ENCODE measurements at places on chromosomes 3 and 15.

- DNase-seq = no peak
Measured at GRCh38 chr3:52068730-52069129, 12.4 kb upstream of the DUSP7 start.

DNA sequence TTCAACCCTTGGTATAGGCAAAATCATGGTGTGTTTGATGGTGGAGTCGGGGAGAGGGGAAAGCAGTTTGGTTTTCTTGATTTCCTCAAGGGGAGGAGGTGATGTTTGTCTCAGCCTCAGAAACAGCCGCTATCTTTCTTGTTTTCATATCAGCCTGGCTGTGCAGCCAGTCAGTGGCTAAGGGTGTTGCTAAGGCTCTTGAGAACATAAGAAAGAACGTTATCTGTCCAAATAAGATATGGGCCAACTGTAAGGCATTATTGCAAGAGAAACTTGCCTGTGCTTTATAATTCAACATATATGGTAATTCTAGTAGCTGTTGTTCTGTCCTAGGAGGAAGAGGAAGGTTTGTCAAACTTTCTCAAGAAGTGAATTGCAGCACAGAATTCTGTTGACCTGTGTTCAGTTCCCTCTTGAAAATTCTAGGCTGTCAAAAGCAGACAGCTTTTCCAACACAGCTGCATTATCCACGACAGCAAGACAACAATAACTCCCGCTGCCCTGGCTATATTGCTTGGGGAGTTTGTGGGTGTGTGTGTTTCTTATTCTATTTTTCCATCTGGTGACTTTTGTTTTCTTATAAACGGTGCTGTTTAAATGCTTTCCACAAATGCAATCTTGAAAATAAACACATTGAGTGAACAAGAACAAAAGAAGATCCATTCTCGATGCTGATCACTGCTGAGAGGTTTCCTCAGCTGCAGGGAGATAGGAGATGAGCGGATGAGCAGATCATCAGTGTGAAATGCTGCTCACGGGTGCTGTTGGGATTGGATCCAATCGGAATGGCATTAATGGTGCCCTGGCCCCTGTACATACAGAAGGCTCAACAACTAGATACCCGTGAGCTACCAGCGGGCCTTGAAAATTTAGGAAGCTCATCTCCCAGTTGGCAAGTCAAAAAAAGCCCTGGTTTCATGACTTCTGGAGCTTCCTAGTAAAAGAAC lies 90.8 kb upstream of the TNFAIP8L3 start:
- no peak for DNase-seq

DNA sequence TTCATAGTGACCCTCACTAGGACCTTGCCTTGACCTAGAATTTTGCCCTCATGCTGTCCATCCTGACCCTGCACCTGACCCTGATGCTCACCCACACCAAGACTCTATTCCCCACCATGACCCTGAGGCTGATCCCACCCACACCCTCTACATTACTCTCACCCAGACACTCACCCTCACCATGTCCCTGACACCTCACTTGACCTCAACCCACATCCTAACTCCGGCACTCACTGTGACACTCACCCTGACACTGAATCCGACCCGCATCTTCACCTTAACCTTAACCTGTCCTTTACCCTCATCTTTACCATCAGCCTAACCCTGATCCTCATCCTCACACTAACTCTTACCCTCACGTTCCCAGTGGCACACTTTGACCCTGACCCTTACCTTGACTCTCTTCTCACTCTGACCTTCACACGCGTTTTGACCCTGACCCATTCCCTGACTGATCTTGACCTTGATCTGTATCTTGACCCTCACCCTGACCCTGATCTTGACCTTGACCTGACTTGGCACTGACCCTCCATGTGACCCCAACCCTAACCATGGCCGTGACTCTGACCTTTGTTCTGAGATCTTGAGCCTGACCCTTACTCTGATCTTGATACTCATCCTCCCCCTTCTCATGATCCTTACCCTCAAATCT lies 22.2 kb upstream of the SLC25A26 start:
- DNase-seq = no peak

GRCh38 chr3:19947549-19948225 lies 790 bp downstream of the RAB5A start:
- peak; percentile 58 for DNase-seq

DNA sequence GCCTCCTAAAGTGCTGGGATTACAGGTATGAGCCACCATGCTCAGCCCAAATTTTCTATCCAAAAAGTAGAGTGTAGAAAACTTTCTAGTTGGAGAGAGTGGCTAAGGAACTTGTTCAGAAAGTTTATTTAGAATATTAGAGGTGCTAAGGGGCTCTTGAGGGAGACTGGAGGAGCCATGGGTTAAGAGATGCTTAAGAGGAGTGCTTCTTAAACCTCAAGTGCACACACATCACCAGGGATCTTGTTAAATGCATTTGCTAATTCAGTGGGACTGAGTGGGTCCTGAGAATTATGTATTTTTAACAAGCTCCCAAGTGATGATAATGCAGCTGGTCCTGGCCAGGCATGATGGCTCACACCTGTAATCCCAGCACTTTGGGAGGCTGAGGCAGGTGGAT lies 29.7 kb upstream of the SLMAP start:
- no peak for DNase-seq

DNA sequence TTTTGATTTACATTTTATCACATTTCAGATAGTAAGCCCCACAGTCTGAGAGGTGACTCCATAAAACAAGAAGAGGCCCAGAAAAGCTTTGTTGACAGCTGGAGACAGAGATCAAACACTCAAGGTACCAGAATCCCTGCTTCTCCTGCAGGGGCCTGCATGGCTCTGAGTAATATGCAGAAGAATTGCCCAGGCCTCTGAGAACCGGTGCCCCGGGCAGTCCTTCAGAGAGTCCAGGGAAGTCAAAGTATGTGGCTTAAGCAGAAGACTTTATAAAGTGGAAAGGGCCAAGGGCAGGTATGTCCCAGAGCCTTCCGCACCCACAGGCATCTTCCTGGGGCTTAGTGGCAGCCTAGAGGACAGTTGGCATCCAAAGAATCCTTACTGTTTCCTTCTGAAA lies 12.8 kb downstream of the ATRIP start:
- DNase-seq = no peak

GRCh38 chr3:184099806-184100686 lies 3.2 kb downstream of the HTR3E start:
- no peak for DNase-seq

GRCh38 chr15:86690566-86690965 lies 610.9 kb downstream of the AGBL1 start:
- DNase-seq = no peak

DNA sequence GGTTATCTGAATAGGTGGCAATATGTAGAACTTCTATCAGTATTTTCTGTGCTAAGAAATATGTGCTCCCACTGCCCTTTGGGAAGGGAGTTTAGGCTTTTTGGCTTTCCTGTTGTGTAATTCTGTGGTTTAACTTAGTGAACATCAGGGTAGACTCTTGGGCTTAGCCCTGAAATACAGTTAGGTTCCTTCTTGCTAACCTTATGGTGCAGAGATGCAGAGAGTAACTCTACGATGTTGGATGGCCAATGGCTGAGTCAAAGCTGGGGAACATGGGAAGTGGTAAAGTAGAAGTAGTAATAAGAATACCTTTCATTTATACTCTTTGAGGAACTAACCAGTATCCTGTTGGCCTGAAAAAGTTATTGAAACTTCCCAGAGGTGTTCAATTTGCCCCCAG lies 80.8 kb upstream of the IL12A start:
- no peak for DNase-seq

DNA sequence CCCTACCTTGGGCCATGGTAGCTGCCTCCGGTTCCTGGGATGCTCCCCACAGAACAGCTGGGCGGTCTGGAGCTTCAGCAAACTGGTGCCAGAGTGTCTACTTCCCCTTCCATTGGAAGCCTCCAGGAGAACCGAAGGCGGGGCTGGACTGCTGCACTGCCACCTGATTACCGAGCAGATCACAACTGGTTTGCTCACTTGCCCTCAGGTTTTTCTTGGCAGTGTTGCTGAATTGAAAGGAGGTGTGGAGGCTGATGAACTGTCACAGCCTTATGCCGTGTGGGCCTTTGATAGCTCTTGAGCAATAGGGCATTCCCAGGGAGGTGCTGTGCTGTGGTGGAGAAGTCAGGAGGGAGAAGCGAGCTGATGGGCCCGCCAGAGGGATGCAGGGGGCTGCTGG lies at the start of gene TGM5:
TGM5 (minus strand) TSS at position 95 of the 400 bp plus-strand sequence; CDS start at position 16, 79 bp downstream.
- no peak for DNase-seq

- no peak for DNase-seq
Measured at GRCh38 chr15:94305133-94305532, 73.8 kb downstream of the MCTP2 start.

GRCh38 chr15:33934921-33935320 lies 33.4 kb upstream of the CHRM5 start:
- DNase-seq = no peak

DNA sequence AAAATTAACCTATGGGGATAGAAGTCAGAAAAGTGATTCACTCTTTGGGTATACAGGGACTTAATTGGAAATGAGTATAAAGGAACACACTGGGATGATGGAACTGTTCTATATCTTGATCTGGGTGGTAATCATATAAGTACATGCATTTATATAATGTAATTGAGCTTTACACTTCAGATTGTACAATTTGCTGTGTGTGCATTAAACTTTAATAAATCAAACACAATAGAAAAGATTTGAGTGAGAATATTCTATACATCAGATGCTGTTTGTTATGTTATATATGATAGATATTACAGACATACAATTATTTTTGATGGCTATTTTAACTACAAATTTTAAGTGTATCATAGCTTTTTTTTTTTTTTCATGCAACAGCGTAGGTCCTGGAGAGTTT lies 860.2 kb upstream of the ARPP21 start:
- DNase-seq = no peak

DNA sequence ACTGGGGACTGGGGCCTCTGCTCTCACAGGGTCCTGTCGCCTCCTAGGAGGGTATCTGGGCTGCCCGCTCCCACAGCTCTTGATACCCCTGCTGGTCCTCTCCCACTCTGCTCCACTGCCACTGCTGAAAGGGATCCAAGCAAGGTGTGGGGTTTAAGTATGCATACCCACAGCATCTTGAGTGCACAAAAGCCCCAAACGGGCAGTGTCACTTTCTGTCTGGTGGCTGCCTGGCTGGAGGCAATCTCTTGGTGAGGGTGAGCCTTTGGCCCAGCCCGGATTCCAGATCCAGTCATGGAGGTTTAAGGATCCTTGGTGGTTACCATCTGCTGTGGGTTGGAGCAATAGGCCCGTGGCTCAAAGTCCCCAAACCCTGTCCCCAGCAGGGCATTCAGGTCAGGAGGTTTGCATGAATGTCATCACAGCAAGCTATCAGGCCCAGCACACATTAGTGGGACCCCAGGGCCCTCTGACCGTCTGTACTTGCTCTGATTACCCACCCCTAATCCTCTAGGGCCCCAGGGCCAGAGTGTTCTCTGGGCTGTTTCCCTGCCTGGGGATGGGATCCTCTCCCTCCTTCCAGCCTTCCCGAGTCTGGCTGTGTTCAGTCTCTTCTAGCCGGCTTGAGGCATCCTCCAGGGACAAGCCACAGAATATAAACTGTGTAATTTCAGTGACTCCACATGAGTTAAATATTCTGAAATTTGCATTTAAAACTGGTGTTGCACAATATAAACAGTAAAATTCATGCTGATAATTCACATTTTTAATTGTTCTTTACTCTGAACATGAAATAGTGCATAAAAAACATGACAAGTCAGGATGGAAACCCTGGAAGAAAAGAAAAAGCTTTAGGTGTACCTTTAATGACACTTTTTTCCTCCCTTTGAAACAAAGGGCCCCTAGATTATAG lies 4.9 kb upstream of the TJP1 start:
- no peak for DNase-seq

GRCh38 chr3:139534455-139534812 lies 5.1 kb downstream of the RBP1 start:
- no peak for DNase-seq

DNA sequence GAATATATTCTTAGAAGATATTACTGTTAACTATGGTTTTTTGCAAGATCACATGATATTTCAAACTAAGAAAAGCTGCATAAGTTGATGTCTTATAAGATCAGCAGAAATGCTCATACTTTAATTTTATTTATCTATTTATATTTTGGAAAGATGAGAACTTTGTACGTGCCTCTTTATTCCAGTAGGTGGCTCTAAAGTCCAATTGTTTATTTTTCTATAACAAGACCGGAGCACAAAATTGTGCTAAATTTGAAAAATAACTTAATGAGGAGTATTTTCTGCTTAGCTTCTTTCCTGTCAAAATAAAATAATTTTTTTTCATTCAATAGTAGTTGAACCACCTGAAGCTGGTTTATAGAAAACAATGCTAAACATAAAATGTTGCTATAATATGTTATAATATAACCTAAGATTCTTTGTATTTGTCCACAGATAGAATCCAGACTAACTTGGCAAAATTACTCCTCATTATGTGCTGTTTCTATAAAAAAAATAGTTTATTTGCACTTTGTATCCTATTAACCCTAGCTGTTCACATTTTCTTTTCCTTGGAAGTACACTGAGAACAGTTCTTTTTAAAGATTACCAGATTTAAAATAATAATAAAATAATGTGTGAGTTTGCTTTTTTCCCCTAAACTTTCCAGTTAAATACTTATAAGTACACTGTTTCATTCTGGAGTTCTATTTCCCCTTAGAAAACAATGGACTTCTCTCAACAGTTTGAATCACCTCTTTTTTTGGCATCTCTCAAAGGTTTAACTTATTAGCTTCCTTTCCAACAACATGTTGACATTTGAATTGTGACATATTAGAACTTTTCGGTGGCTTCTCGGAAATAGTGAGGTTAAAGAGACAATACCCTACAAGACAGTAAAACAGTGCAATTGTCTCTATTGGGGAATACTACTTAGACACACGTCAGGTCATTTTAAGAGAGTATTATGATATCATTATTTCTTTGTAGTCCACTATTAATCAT lies 530.0 kb downstream of the MECOM start:
- DNase-seq = no peak

- no peak for DNase-seq
Measured at GRCh38 chr3:71175691-71176365, 407.7 kb downstream of the FOXP1 start.

DNA sequence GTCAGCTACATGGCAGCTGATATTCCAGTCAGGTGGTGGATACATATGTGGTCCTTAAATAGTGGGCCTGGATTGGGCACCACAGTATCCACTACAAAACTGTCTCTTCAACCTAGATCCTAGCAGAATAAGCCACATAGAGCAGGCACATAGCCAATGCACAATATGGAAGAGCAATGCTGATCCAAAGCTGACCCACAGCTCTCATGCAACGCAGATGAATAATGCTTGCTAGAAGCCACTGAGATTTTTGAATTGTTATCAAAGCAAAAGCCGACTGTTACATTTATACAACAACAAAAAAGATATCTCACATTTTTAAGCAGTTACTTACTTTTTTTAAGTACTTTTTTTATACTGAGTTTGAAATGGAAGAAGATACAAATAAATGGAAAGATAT lies 11.2 kb downstream of the CNTN3 start:
- DNase-seq = no peak

- no peak for DNase-seq
Measured at GRCh38 chr15:60960517-60960916, 268.6 kb downstream of the RORA start.

DNA sequence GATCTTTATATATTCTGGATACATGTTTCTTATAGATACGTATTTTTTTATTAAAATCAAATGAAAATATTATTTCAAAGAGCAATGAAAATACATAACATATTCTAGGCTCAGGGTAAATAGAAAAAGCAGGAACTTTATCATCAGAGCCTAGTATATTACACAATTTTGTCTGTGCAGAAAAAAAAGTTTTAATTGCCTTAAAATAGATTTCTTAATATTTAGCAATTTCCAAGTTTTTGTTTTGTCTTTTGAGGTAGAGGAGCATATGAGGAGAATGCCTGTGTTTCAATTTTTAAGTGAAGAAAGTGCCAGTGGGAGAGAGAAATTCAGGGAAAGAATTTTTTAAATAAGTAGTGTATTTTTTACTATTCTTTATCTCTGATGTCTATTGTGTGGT lies 10.5 kb downstream of the CAPN7 start:
- DNase-seq = no peak
